ENCODE measurements at places on chromosomes 1 and 21. TPM values are rescaled to one million over a fixed set of nuclear protein-coding genes. Genes with fewer than 3 reads are reported as not detected.

ST6GALNAC5 gene
- total RNA-seq, result 114 TPM

HRNR gene
- not detected for total RNA-seq

RLF gene
- 26.3 TPM for total RNA-seq

PRDM2 gene
- 13.9 TPM for total RNA-seq

SPATA1 gene
- 0.97 TPM for total RNA-seq

PTPRC gene
- 3.5 TPM for total RNA-seq

SYPL2 gene
- total RNA-seq, result 4.5 TPM

PROK1 gene
- total RNA-seq, result not detected

RGS13 gene
- total RNA-seq, result not detected

PLA2G5 gene
- not detected for total RNA-seq

Measured in fibroblast of villous mesenchyme (primary cell).